Suppressor macrophage treated with lipopolysaccharide for 4 hours (primary cell): ENCODE measurements at places on chromosomes 5 and 9.

DNA sequence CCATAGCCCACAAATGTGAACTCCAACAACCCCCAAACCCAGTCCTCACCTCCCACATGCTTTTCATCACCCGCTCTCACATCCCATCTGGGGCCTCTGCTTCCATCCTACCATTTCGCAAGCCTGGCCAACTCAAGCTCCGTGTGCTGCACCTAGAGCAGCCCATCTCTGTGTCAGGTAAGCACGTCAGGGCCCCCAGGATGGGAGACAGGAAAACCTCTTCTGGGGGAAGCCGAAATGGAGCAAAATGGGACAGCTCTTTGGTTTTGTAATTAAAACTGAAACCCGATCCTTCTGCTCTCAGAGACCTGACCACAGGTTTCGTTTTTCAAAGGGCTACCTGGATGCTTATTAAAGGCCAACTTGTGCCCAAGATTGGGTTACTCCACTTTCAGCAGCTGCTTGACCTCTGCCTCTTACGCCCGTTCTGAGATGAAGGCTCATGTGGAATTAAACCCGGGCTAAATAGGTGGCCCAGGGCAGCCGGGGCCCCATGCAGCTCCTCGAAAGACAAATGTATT is 287.7 kb downstream of the SLIT3 start:
- no peak for DNase-seq

GRCh38 chr5:1130218-1130946 is 18.5 kb upstream of the SLC12A7 start:
- no peak for DNase-seq

DNA sequence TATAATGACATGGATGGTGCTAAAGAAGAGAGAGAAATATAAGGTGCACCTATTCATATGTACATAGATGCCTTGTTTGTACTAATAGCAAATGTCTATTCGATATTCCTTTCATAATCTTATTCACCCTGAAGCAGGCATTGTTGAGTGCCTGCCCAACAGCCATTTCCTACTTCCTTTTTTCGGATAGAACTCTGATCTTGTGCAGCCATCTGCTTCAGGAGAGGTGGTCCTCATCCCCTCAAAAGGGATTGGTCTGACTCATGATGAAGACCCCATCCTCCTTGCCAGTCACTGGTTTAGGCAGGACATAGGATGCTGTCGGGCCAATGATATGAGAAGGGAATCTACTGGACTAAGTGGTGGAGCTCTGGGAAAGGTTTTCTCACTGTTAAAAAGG is 8.4 kb upstream of the RANBP3L start:
- no peak for DNase-seq

GRCh38 chr9:6944093-6944551 is 186.3 kb downstream of the KDM4C start:
- peak; percentile 30 for DNase-seq
